ENCODE measurements at places on chromosomes 1 and 21. TPM values are rescaled to one million over a fixed set of nuclear protein-coding genes. Genes with fewer than 3 reads are reported as not detected.

PIK3R3 gene
- 5.5 TPM for total RNA-seq

WNT2B gene
- total RNA-seq, result 4.7 TPM

MATN1 gene
- 1.4 TPM for total RNA-seq

RGSL1 gene
- not detected for total RNA-seq

NFASC gene
- total RNA-seq, result 1.4 TPM

ACTL8 gene
- total RNA-seq, result not detected

TIE1 gene
- total RNA-seq, result 19.5 TPM

TNN gene
- 2.9 TPM for total RNA-seq

- no peak for DNase-seq
Observed at GRCh38 chr1:47212636-47213229, 19.3 kb downstream of the TAL1 start.

- DNase-seq, result no peak
Observed at GRCh38 chr1:3037281-3038040, 16.2 kb downstream of the ACTRT2 start.

DNA sequence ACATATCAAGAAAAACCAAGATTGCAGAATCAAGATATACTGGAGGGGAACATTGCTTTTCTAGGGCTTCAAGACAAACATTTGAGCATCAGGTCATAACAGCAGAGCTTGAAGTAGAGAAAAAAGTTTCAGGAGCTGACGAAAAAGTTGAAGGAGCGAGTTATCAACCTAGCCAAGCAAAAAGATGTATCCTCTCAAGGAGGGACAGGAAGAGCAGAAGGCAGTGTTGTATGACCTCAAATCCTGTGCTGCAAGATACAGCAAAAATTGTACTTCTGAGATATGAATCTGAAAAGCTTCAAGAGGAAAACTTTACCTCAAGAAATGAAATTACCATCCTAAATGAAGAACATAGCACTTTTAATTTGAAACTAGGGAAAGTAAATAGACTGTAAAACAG is 153.1 kb downstream of the AK5 start:
- no peak for DNase-seq
